Activated CD4-positive, alpha-beta T cell treated with anti-CD3 and anti-CD28 coated beads for 36 hours (primary cell): ENCODE measurements at places on chromosomes 5 and 9. TPM values are rescaled to one million over a fixed set of nuclear protein-coding genes. Genes with fewer than 3 reads are reported as not detected.

The LRRC19 gene
- not detected for total RNA-seq

- no peak for DNase-seq
These were observed 231.9 kb downstream of the ATPSCKMT start for GRCh38 chr5:10017786-10018185.

GRCh38 chr9:68513385-68513784 lies 27.3 kb downstream of the TMEM252 start:
- no peak for DNase-seq

DNA sequence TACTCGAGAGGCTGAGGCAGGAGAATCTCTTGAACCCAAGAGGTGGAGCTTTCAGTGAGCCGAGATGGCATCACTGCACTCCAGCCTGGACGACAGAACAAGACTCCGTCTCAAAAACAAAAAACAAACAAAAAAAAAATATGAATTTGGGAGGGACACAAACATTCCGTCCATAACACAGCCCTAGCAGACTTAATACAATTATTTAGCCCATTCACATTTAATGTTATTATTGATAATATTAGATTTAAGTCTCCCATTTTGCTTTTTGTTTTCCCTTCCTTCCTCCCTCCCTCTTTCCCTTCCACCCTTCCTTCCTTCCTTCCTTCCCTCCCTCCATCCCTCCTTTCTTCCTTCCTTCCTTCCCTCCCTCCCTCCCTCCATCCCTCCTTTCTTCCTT lies 4.6 kb upstream of the CCNI2 start:
- DNase-seq: no peak

GRCh38 chr5:32724526-32724925 lies 13.4 kb downstream of the NPR3 start:
- no peak for DNase-seq
